ENCODE measurements at places on chromosomes 7 and 10.
A peak's percentile ranks its signal among the peaks of the same experiment; 100 is the strongest.

- no peak for DNase-seq
Measured at GRCh38 chr7:16450366-16450765, 15.2 kb downstream of the SOSTDC1 start.

DNA sequence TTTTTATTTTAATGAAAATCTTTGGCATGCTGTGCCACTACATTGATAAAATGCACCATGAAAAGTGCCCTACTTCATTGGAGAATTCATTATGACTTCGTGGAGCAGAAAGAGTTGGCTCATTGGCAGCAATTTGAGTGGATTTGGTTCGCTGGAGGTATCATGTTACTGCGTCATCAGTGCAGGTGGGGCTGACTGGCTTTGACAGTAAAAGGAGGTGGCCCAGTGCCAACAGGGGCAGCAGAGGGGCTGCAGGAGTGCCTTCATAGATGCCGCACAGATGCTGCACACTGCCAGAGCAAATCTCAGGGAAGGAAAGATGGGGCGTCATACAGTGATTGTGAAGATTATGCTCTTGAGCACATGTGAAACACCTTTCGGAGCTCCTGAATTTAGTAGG lies 22.2 kb downstream of the FZD1 start:
- DNase-seq, result no peak

DNA sequence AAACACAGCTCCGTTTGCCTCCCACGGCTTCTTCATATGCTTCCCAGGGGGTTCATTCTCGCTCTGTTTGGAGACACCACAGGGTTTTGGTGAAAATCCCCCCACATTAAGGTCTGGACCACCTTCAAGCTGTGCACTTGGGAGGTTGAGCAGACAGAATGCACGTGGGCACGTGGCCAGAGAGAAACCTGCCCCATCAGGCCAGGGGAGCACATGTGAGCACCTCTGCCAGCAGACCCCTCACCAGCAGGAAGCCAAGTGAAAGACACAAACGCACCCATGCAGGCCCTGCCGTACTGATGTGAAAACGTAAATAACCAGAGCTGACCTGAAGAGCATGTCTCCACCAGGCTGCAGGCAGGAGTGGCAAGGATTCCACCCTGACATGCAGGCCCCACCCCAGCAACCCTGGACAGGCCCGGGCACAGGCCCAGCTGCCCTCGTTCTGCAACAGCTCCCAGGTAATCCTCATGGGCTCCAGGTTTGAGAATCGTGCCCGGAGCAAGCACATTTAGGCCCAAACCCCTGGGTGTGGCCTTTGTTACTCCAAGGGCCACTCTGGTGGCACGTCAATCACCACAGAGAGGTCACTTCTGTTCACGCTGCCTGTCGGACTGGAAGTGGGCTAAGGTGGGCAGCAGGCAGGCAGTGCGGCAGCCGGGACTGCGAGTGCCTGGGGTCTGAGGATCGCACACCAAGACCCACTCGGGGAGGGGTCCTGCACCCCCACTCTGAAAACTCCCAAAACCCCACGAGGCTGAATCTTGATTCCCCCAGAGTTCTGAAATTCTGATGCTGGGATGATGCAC lies 184.4 kb downstream of the PTPRN2 start:
- no peak for DNase-seq

DNA sequence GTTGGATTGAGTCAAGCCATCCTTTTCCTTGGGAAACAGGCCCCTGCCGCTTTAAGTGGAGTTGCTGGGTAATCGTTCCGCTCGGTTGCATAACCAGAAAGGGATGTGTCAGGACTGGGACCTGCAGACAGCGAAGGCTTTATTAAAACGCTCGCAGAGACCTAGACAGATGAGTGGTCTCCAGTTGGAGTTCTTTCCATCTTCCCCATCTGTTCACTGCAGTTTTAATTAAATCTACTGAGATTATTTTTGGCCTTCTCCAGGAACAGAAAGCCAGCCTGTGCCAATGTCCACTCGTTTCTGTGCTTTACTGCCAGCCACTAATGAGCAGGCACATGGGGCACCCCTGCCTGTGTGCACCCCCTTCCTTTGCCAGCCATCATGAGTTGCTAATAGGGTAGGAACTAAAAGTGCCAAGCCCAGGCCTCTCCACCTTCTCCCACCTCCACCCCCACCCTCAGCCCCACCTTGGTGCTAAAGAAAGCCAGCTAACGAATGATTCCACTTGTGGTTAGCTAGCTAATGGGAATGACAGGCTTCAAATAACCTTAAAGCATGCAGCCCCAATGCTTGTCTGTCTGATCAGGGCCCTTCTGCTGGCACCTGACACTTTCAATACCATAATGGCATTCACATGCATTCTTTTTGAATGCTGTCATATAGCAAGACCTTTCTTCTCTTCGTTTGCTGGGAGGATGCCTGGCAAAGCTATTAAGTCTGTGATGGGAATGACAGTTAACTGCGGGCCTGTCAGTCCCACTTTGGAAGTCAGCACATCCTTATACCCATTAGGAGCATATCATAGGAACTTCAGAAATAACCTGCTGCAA lies 556.8 kb upstream of the GALNT17 start:
- no peak for DNase-seq

- DNase-seq, result no peak
Measured at GRCh38 chr10:54609423-54609822, 191.6 kb downstream of the PCDH15 start.

- DNase-seq, result no peak
Measured at GRCh38 chr7:38756521-38756920, 125.3 kb upstream of the AMPH start.

- DNase-seq, result no peak
Measured at GRCh38 chr10:63396133-63396761, 69.5 kb downstream of the JMJD1C start.

GRCh38 chr7:154591544-154591943 lies 411.4 kb downstream of the PAXIP1 start:
- DNase-seq, result no peak

DNA sequence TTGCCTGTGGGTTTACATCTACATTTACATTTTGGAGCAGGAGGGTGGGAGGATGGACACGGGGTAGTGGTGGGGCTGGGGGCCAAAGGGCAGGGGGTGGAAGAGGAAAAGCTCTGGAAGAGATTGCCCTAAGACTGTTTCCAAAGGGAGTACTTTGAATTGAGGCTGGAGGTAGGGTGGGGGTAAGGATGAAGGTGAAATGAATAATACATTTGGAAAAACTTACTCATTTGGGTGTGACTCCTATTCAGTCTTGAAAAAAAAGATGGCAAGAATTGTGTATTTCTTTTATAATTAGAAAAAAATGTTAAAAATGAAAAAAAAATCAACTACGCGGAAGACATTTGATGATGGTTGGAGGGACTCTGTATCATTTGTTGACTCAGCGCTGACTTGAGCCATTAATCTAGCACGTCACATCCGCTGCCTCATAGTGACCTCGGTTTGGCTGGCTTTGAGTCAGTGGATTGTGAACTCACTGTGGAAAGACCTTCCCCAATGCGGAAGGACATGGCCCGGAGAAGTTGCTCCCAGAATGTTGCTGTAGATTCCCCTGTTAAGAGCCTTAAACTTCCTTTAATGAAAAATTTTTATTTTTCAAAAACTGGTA lies 2.8 kb downstream of the FAM180A start:
- DNase-seq, result no peak

GRCh38 chr10:60032723-60033122 lies 126.4 kb upstream of the CCDC6 start:
- peak; percentile 36 for DNase-seq

DNA sequence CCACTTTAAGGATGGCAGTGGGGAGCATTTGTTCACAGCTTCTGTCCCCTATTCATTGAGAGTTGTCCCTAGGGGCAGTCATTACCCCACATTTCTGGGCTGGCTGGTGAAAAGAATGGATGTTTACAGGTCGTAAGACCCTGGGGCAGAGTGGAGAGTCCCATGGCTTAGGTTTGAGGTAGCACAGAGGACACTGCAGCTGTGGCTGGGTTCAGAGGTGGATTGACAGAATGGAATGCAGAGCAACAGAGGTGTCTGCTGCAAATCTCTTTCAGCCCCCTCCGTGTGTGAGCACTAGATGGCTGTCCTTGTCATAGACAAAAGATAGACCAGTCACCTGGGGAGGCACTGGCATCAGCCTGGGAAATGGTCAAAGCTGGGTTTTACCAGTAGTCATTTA lies 141.9 kb downstream of the CACNB2 start:
- DNase-seq, result no peak

DNA sequence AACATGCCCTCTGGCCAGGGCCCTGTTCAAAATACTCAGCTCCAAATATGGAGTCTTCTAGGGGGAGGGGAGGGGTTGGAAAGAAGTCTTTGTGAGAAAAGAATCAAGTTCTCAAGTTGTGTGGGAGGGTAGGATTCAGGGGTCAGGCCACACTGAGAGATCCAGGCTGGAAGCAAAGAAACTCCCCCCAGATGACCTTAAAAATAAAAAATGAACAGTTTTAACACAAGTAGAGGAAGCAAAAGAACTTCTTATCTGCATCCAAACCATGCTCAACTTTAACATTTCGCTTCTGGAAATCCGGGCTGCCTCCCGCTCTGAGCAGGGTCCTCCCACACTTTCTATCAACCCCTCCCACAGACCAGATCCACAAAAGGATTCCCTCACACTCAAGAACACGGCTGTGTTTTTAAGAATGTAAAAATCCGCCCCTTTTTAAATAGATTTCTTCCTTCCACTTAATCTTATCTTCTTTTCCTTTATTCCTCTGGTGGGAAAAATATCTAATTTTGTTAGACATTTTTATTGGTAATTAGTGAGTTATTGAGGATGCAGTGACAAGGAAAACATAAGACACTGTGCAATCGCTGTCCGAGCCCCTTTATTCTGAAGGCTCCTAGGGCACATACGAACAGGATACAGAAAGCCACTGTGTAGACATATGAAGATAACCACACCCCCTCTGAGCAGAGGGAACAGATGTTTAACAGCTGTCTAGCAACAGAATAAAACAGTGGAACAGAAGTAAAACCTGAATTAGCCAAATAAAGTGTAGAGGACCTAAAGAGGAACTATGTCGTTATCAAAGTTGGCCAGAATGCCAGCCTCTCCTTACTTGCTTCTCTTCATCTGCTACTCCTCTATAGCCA lies 43.8 kb downstream of the CYTH3 start:
- peak; percentile 81 for DNase-seq

GRCh38 chr7:37089972-37090371 lies 358.7 kb downstream of the ELMO1 start:
- no peak for DNase-seq

GRCh38 chr10:101939008-101939648 lies 95.5 kb upstream of the KCNIP2 start:
- no peak for DNase-seq

DNA sequence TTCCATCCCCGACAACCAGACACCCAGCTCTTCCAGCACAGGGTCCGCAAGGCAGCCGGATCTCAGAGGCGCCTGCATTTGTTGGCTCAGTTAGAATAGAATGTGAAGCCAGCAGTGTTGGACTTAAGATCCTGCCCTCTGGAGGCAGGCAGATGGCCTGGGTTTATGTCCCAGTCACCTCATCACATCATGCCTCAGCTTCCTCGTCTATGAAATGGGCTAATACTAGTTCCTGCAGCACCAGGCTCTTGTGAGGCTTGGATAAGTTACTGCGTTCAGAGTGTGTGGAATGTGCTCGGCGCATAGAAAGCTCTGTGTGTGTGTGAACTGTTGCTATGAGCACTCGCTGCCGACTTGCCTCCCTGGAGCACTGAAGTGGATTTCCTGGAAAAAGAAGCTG lies 202.5 kb upstream of the GPR26 start:
- DNase-seq, result no peak

DNA sequence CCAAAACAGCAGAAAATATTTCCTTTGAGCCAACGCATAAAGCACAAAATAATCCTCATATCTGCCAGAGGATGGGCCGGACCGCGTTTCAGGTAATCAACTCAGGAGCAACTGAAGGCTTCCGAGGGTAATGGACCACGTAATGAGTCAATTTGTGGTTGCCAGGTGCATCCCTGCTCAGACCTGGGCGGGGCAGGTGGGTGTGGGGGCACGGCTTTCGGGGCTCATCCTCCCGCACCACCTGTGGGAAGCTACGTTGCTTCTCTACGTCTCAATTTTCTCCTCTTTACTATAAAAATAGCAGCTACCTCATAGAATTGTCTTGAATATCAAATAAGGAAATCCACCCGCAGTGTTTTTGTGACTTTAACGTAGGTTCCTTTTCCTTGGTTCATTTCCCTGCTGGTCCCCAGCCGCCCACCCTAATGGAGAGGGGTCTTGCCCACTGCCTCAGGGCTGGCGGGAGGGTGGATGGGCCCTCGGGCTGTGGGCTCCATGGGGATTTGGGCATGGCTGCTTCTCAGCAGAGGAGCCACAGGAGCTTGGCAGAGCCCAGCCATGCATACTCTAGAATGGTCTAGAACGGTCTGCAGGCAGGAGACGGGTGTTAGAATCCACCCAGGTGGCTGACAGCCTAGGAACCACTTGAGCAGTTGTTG lies 324.7 kb downstream of the ADARB2 start:
- DNase-seq, result no peak

DNA sequence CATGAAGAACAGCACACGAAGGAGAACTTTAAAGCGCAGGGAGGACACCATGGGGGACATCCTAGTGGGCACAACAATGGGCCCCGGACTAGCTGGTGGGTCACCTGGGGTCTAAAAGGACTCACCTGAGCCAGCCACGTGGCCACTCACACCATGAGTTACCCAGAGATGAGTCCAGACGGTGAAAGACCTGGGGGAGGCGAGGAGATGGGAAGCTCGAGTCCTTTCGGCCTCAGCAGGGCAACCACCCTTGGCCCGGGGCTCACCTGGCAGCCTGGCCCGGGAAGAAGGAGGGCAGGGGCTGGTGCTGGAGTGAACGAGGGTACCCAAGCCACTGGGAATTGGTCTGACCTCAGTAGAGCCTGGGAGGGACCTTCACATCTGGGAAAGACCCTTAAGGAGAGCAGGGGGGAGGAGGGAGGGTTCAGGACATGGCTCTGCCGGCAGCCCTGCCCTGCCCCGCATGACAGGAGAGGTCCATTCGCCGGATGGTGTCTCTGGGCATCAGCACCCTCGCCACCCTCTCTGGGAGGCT lies 5.7 kb downstream of the GIGYF1 start:
- DNase-seq, result no peak

DNA sequence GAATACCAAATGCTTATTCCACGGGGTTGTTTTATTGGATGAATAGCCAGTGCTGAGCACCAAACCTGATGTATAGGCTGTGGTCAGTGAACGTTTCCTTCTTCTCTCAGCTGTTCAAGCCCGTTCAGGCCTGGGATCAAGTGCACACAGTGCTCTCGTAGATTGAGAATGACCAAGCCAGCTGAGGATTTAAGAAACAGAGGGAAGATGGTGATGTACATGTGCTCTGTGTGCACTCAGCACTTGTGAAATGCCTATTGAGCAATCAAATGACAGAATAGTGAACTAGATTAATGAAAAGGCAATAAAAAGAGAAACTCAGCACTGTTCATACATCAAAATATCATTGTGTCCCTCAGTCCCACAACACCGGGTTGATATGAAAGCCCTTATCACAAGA lies 302.5 kb downstream of the BMPER start:
- no peak for DNase-seq

DNA sequence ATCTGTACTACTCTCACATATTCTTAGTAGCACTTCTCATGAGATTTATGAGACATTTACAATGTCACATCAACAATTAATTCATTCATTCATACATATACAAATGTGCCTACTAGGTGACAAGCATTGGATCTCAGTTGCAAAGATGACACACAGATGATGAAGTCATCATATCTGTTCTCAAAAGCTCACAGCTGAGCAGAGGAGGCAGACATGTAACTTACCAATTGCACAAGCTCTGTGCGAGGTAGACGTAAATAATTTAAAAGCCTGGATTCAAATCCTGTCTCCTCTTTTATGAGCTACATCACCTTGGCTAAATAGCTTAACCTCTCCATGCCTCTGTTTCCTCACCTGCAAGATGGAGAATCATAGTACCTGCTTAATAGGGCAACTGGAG lies 109.4 kb upstream of the FAM133B start:
- DNase-seq, result no peak

- DNase-seq, result no peak
Measured at GRCh38 chr7:51090411-51090810, 226.2 kb downstream of the COBL start.
